Effector CD8-positive, alpha-beta T cell (primary cell): ENCODE measurements at places on chromosomes 7 and 10.

GRCh38 chr10:84243759-84244158 lies 1.1 kb upstream of the RGR start:
- DNase-seq = no peak

- no peak for DNase-seq
Measured at GRCh38 chr10:49403363-49403762, 7.5 kb upstream of the DRGX start.

GRCh38 chr7:107430057-107430456 lies 39.8 kb upstream of the GPR22 start:
- DNase-seq = no peak

GRCh38 chr7:39468808-39469374 lies 97.3 kb upstream of the YAE1 start:
- DNase-seq = no peak

DNA sequence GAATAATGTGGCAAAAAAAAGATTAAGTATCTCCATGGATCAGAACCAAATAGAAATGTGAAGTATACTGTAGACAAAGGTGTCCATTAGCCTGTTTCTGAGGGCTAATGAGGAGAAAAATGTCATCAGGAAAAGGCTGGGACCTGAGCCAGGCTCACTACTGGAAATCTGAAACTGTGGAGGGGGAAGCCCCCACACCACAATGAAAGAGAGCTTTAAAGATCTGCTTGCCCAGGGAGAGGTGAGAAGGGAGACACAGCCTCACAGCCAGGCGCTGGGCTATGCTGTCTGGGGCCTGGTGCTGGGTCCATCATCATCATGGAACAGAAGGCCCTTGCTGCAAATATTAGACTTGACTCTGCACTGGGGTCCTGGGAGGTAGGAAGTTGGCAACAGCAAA lies 90.4 kb downstream of the OSBPL3 start:
- no peak for DNase-seq

- DNase-seq = no peak
Measured at GRCh38 chr10:114662646-114663217, 4.7 kb upstream of the ABLIM1 start.

- DNase-seq = no peak
Measured at GRCh38 chr10:6811153-6811552, 231.1 kb upstream of the PRKCQ start.

GRCh38 chr10:114953047-114953446 lies 15.1 kb downstream of the TRUB1 start:
- no peak for DNase-seq

DNA sequence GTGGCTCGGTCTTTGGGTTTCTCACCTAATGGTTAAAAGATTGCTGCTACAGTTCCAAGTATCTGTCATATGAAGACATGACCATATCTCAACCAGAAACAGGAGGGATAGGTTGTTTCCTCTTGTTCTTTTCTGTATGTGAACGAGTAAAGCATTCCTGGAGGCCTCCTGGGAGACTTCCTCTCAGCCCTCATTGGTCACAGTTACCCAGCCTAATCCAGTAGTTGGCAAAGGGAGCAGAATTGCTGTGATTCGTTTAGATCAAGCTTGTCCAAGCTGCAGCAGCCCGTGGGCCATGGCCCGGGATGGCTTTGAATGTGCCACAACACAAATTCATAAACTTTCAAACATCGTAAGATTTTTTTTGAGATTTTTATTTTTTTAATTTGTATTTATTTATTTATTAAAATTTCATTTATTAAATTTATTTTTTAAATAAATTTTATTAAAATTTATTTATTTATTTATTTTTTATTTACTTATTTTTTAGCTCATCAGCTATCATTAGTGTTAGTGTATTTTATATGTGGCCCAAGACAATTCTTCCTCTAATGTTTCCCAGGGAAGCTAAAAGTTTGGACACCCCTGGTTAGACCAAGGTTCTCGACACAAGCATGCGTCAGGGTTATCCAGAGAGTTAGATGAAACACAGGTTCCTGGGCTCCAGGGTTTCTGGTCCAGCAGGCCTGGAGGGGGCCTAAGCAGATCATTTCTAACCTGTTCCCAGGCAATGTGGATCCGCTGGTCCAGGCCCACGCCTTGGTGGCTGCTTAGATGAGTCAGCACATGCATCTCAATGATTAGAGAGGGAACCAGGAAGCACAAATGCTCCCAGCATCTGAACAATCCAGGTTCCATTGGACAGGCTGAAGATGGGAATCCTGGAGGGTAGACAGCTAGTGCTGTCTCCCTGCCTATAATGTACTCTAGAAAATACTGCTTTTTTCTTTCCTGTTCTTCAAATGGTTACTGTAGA lies 25.6 kb downstream of the CDC123 start:
- no peak for DNase-seq

- DNase-seq = no peak
Measured at GRCh38 chr10:78752221-78752620, 316.5 kb upstream of the ZMIZ1 start.

DNA sequence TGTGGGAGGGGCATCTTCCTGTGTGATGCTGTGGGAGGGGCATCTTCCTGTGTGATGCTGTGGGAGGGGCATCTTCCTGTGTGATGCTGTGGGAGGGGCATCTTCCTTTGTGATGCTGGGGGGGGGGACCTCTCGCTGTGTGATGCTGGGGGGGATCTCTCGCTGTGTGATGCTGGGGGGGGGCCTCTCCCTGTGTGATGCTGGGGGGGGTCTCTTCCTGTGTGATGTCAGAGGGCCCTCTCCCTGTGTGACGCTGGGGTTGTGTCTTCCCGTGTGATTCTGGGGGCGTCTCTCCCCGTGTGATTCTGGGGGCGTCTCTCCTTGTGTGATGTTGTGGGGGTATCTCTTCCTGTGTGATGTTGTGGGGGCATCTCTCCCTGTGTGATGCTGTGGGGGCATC lies 27.9 kb upstream of the DPYSL4 start:
- DNase-seq = peak; percentile 7

GRCh38 chr10:129756912-129757901 lies 206.9 kb downstream of the EBF3 start:
- DNase-seq = no peak

DNA sequence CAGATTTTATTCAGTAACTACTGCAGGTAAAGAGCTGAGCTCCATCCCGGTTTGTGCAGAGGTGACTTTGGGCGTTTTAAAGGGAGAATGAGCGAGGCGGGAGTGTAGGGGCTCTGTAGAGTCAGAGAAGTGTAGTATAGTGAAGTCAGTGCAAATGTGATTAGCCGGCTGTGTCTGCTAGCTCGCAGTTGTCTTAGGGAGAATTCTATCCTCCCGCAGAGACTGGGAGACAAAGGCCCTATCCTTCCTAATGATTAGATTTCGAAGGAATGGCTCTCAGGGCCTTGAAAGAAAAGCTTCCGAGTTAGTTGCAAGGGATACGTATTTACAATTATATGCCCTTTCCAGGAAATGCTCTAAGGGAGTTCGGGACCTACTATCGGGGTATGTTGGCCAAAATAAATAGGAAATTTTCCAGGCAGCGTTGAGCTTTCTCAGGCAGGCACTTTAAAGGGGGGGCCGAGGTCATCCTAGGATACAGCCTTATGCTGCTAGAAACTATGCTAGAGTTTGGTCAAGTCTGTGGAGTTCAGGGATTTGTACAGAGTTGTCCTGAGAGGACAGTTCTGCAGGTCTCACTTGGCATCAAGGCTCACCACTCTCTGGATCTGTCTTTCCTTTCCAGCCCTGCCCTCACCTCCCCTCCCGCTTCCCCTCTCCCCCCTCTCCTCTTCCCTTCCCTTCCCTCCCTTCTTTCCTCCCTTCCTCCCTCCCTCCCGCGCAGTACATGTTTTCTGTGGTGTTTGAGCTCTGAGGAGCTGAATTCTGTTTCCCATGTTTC lies 825 bp downstream of the MRPL32 start:
- DNase-seq = no peak

GRCh38 chr10:25039531-25039930 lies 23.1 kb downstream of the THNSL1 start:
- DNase-seq = no peak

DNA sequence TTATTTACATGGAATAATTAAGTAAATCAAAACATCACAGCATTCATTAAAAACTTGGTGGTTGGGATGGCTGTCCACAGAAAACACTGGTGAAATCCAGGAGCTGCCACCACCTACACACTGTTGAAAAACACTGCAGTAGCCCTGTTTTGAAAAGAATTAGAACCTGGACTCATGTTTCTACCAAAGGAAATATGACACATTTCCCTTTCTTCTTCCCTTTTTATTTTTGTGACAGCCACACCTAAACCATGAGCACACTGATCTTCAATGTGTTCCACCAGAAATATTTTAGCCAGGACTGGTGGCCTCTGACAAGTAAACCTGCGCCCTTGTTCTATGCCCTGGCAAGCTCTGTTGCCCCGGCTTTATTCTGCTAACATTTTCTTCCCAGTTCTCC lies 3.3 kb downstream of the TMEM140 start:
- no peak for DNase-seq

DNA sequence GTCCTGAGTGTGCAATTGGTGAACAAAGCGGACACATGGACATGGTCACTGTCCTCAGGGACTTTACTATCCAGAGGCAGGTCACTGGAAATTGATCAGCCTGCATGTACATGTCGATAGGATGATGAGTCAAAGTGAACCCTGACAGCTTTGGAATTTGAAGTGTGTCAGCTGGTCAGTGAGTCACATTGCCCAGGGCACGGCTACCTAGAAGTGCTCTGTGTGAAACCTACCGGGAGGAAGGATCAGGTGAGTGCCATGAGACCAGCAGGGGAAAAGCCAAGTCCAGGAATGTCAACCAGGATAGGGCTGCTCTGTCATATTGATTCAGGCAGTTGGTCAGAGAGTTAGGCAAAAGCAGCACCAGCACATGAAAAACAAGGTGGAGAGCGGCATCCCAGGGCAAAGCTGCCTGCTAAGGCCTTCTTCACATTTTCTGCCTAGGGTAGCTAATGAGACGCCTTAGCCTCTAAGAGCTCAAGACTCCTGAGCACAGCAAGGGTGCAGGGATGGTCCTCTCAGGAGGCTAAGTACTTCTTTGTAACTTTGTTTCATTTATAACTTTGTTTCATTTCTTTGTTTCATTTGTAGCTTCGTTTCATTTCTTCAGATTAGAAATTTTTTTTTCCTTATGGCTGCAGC lies 19.4 kb upstream of the PDCD4 start:
- no peak for DNase-seq

GRCh38 chr7:92563345-92563744 lies 26.8 kb downstream of the FAM133B start:
- DNase-seq = no peak

- no peak for DNase-seq
Measured at GRCh38 chr7:99143521-99143852, 421 bp downstream of the SMURF1 start.

GRCh38 chr7:80768756-80769155 lies 130.3 kb downstream of the CD36 start:
- DNase-seq = no peak

DNA sequence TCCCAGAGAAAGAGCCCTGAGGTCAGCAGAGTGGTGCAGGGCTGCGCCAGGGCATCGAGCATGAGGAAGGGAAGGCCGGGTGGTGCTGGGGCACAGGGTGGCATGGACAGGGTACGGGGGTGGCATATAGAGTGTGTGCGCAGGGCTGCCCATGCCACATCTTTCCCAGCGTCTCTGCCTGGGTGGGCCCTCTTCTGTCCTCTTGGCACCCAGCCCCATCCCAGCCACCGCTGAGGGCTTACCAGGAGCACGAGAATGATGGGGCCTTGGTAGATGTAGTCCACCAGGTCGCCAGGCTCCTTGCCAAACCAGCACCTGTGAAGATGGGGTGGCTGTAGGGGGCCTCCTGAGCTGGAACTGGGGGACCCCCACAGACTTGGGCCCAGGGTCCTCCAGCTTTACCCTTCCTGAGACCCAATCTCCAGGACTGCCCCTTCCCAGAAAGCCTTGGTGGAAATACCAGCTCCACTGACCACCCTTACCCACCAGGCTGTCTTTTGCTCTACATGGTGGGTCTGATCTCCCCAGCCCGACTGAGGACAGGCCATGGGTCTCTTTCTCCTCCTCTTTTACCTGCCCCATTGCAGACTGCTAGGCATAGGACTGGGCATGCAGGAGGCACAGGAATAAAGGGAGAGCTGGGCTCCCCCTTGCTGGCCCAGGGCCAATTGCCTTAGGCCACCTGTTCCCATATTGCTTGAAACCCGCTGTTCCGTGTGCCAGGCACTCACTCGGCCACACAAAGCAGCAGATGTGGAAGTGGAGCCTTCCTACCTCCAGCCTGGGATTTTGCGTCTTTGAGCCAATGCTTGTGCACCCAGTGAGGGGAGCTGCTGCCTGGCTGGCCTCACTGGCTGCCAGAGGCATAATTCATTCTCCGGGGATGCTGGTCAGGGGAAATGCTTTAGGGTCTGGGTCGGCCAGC lies 21.7 kb downstream of the CRHR2 start:
- DNase-seq = no peak

DNA sequence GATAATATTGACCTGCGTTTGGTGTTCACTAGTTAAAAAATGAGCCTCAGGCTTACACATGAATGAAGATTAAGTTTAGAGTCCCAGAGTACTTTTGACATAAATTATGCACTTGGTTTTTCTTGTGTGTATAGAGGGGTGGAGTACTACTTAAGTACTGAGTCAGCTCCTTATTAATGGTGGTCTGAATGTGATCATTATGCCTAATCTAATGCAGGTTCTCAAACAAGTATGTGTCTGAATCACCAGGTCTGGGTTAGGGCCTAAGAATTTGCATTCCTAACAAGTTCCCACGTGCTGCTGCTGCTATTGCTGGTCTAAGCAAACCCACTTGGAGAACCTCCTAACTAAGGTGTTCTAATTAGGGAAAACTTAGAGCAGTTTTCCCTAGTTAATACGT lies 30.7 kb upstream of the STOX1 start:
- DNase-seq = no peak

GRCh38 chr7:4470246-4470645 lies 211.8 kb upstream of the FOXK1 start:
- no peak for DNase-seq

DNA sequence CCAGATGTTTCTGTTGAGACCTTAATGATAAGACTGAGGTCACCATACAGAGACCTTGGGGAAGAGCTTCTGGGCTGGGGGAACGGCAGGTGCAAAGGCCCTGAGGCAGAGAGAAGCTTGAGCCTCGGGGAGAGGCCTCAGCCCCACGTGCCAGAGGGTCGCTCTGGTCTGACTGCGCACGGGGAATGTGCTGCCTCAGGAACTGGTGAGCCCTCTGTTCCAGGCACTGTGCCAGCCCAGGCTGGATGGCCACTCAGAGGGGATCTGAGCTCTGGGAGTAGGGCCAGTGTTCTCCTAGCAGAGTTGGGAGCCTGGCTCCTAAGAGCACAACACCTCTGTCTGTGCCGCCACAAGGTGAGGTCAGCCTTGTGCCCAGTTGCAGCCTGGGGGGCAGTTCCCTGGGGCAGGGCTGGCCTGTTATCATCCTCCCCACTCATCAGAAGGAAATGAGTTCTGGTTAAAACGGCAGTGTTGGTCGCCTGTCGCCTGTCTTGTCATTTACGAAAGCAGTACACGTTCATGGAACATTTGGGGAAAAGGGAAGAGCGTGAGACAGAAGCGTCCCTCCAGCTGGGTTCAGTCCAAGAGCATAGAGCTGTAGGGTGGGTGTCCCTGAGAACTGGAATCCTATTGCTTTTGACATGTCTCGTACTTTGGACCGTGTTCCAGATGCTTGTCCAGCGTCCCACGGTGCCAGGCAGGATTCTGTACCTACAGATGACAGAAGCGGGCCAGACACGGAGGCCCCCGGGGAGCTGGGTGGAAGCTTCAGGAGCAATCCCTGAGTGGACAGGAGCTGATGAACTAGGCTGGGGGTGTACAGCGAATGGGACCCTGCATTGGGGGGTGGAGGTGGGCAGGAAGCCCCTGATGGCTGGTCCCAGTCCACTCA lies 4.3 kb downstream of the TTYH3 start:
- no peak for DNase-seq
